Urinary bladder (tissue), 4 donors: ENCODE measurements at places on chromosomes 3 and 15. TPM values are rescaled to one million over a fixed set of nuclear protein-coding genes. Genes with fewer than 3 reads are reported as not detected.

The TPRG1 gene
- 6.2 TPM for total RNA-seq

The OSTN gene
- total RNA-seq, result 13.9 TPM

DNA sequence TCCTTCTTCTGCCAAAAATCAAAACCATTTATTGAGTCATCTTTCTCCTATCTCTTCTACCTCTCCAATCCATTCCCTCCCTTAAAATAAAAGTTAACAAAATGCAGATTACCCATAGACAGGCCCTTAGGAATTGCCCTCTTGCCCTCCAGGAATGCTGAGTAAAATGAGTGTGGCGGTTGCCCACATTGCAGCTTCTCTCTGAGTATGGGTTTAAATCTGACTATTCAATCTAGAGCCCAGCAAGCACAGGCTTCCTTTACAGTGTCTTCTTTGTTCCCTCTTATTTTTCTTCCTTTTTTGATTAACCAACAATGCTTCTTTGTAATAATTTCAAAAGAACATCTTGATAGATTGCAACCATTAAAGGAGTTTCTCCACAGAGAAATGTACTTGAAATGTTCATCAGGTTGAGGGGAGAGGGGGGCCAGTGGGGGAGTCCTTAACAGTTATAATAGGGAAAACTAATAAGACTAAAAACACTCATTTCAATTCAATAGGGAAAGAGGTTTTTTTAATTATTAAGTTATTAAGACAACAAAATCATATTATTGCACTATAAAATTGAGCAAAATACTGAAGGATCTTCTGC is 135.3 kb upstream of the LMCD1 start:
- DNase-seq, result no peak

GRCh38 chr3:124439603-124440002 is 290.6 kb upstream of the UMPS start:
- no peak for DNase-seq

DNA sequence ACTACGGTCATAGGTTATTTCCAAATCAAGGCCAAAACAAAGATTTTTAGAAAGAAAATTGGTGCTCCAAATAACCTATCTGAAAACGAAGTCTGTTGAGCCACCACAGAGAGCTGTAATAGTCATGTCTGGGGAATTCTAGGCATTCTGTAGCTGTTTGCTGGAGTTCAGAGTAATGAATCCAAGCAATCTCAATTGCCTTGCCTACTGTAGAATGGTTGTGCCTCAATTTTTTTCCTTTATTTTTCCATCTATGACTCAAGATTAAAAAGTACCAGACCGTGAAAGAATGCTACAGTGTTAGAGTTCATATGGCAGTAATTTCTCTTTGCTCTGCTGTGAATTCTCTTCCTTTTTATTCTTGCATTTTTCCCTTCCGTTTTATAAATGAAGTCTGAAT is 1007.2 kb upstream of the ALCAM start:
- DNase-seq, result no peak

- DNase-seq, result no peak
Measured at GRCh38 chr15:61685971-61686370, 374.3 kb downstream of the VPS13C start.

The FETUB gene
- total RNA-seq, result not detected

DNA sequence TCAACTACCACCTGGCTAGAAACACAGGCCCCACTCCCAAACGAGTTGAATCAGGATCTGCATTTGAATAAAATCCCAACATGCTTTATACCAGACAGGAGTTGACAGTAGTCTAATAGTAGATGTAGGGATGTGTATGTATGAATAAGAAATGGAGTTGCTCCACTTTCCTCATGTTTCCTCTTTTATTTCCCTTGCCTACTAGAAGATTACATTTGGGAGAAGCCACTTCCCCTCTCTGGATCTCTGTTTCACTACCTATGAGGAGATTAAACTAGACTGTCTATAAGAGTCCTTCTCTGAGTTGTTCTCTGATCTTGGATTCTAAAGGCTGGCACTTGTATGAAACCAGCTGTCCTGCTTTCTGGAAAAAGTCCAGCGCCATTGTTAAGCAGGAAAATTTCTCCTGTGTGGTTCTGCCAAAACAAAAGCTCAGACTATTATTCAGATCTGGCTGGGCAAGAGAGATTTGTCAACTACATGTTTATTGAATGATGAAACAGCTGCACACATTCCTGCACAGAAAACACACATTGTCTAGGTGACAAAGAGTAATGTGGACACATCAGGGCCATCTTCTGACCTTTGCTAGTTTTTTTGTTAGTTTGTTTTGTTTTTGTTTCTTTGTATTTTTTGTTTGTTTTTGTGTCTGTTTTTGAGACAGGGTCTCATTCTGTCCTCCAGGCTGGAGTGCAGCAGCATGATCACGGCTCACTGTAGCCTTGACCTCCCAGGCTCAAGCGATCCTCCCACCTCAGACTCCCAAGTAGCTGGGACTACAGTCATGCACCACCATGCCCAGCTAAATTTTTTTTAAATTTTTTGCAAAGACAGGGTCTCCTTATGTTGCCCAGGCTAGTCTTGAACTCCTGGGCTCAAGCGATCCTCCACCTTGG is 29.9 kb downstream of the ACP3 start:
- no peak for DNase-seq

- DNase-seq, result no peak
Measured at GRCh38 chr3:13264468-13264795, 155.7 kb downstream of the NUP210 start.

GRCh38 chr15:60396958-60397771 is 621 bp downstream of the ANXA2 start:
- no peak for DNase-seq

DNA sequence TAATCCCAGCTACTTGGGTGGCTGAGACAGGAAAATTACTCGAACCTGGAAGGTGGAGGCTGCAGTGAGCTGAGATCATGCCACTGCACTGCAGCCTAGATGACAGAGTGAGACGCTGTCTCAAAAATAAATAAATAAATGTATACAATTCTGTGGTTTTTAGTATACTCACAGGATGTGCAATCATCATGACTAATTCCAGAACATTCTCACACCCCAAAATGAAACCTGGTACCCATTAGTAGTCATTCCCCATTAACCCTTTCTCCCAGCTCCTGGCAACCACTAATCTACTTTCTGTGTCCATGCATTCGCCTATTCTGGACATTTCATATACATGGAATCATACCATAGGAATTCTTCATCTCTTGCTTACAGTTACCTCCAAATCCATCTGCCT is 44.5 kb downstream of the LRRFIP2 start:
- DNase-seq, result no peak

The NR2E3 gene
- total RNA-seq, result 2.3 TPM

- DNase-seq, result no peak
Measured at GRCh38 chr3:84961011-84961410, 2.2 kb downstream of the CADM2 start.

- no peak for DNase-seq
Measured at GRCh38 chr3:64924961-64925360, 237.2 kb upstream of the ADAMTS9 start.

GRCh38 chr3:129259612-129260477 is 10.4 kb downstream of the COPG1 start:
- no peak for DNase-seq

- no peak for DNase-seq
Measured at GRCh38 chr15:65695081-65695480, 73.3 kb downstream of the SLC24A1 start.

GRCh38 chr3:190019006-190019405 is 101.7 kb downstream of the P3H2 start:
- DNase-seq, result no peak
